ENCODE measurements at places on chromosomes 13 and 19.

- DNase-seq: no peak
These were observed 24.2 kb upstream of the SLC46A3 start for GRCh38 chr13:28743020-28743419.

DNA sequence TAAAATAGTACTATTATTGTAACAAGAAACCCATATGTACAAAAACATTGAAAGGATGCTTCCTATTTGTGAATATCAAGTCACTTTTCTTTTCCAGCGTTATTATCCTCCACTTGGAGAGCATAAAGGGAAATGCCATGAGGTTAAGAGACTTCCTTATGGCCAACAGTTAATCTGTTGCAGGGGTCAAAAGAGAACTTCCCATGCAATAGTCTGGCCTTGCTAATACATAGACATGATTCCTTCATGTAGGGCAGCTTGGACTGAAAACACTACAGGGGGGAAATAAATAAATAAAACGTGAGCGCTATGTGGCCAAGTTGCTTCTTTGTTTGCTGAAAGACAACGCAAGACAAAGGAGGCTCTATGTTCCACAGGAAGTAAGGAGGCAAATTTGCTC is 269.1 kb upstream of the EDNRB start:
- DNase-seq: no peak

DNA sequence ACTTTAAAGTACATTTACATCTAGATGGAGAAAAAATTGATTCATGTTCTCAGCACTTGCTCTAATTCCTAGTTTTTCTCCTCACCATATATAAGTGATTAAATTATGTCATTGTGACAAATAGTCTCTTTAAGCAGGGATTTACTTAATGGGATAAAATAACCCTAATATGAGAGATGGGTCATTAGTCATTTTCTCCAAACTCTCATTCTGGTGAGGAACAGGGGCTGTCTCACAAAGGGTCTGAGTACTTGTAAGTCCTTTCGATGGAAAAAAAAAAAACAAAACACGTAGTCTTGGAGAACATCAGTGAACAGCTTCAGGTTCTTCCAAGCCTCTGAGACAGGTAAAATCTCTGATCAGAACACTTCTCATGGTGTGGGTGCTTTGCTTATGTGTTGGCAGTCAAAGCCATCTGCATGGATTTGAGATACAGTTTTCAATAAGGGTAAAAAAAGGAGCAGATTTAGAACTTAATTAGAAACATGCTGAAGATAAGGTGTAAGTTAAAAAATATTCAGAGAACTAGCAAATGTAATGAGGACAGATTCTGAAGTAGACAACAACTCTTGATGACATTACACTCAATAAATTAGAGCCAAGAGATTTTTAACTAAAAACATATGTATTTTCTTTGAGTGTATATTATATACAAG is 1668.9 kb upstream of the MIR17HG start:
- DNase-seq: no peak

GRCh38 chr19:41936416-41936850 is 8.2 kb upstream of the ERFL start:
- no peak for DNase-seq

DNA sequence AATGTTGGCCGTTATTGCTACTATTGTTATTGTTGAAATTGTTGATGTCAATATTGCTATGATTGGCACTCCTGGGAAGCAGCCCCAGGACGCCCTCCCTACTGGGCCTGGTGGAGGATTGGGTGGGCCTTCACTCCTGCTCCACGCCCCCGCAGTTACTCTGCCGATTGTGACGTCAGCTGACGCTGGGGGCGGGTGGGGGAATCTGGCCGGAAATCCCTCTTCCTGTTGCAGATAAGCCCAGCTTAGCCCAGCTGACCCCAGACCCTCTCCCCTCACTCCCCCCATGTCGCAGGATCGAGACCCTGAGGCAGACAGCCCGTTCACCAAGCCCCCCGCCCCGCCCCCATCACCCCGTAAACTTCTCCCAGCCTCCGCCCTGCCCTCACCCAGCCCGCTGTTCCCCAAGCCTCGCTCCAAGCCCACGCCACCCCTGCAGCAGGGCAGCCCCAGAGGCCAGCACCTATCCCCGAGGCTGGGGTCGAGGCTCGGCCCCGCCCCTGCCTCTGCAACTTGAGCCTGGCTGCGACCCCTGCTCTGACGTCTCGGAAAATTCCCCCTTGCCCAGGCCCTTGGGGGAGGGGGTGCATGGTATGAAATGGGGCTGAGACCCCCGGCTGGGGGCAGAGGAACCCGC is at the start of gene ETV2:
TSS of gene ETV2 (plus strand) at position 231 of the 637 bp plus-strand sequence. CDS start 716 bp downstream, outside the sequence.
- no peak for DNase-seq

- DNase-seq: no peak
These were observed 5.0 kb downstream of the PVR start for GRCh38 chr19:44648631-44649251.

GRCh38 chr19:42170715-42171114 is 38.5 kb upstream of the POU2F2 start:
- DNase-seq: no peak

DNA sequence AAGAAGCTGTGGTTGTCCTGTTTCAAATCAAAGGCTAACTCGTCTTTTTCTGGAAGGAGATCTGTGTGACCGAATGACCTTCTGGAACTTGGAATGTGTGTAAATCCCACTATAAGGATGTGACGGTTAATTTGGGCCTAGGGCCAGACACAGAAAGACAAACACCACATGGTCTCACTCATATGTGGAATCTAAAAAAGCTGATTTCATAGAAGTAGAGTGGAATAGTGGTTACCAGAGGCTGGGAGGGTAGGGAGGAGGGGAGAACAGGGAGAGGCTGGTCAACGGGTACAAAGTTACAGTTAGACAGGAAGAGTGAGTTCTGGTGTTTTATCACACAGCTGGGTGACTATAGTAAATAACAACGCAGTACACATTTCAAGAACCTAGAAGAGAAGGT is 39.3 kb upstream of the RGCC start:
- no peak for DNase-seq

- no peak for DNase-seq
These were observed 56.1 kb downstream of the PSPC1 start for GRCh38 chr13:19726611-19727010.

DNA sequence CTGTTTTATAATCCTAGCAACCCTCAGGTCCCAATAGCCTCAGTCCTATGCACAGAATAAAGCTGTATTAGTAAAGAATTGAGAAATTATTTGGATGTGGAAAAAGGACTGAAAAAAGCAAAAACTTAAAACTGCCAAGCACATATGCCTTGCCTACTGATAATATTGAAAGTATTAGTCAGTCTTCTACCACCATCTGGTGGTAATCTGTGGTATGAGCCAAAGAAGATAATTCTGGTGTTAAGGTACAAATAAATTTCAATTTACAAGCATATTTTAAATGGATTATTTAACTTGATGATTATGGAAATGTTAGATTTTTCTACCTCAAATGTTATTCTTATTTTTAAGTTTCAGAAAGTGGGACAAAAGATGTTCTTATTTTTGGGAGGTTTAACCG is 460.3 kb upstream of the KLHL1 start:
- no peak for DNase-seq

DNA sequence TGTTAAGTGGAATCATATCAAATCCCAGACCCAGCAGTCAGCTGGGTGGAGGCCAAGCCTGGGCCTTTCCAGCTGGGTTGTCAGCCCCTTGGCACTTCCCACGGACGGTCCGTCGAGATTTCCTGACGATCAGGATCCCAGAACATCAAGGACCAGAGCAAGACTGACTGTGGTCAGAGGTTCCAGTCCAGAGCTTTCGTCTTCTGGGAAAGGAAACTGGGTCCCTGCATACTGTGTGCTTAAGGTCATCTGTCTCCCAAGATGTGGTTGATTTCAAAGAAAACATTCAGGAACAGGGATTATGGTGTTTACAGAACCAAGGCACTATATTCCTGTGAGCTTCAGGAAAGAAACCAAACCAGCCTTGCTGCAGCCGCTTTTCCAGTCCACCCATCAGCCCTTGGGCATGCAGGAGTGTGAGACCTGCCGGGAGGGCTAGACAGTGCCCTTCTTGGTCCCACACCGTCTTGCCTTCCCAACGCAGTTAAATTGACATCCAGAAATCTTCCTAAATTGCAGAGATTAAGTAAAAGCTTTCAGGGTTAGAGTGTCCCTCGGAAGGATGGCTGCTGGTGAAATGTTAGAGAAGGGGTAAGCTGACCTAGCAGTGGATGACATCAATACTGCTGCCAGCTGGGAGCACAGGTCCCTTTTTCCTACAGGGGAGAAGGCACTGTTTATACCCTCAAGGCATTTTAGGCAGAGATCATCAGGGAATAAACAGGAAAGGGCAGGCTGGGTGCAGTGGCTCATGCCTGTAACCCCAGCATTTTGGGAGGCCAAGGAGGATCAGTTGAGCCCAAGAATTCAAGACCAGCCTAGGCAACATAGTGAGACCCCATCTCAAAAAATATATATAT is 5.0 kb upstream of the C19orf33 start:
- DNase-seq: no peak

DNA sequence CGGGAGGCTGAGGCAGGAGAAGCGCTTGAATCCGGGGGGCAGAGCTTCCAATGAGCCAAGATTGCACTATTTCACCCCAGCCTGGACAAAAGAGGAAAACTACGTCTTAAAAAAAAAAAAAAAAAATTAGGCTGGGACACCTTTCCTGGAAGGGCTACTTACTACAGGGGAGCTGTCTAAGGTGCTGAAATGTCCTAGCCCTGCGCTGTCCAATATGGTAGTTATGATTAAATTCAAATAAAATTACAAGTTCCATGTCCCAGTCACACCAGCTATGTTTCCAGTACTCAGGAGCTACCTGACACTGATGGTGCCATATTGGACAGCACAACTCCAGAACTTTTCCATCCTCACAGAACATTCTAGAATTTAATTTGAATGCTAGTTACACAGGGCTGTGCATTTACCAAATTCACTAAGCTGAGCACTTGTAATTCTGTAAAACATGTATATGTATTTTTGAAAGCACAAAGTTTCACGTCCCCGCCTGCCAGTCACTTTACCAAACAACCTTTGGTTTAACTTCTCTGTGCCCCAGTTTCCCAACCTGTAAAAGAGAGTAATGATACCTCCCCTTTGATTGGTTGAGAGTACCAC is 9.2 kb upstream of the ZSCAN22 start:
- no peak for DNase-seq

DNA sequence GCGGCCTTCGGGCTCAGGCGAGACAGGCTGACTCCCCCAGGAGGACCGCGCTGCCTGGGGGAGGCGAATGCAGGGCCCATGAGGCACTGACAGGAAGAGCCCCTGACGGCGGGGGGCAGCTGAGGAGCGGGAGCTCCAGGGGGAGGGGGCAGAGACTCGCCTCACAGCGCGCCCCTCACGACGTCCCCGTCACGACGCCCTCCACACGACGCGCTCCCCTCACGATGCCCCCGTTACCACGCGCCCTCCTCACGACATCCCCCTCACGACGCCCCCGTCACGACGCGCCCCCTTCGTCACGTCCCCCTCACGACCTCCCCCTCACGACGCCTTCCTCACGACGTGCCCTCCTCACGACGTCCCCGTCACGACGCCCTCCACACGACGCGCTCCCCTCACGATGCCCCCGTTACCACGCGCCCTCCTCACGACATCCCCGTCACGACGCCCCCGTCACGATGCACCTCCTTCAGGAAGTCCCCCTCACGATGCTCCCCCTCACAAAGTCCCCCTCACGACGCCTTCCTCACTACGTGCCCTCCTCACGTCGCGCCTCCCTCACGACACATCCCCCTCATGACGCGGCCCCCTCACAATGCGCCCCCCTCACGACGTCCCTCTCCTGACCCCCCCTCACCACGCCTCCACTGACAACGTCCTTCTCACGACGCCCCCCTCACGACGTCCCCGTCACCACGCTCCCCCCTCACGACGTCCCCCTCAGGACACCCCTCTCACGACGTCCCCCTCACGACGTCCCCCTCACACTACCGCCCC is 99.6 kb downstream of the ING1 start:
- no peak for DNase-seq

- DNase-seq: no peak
These were observed 33.4 kb downstream of the COG6 start for GRCh38 chr13:39688699-39689405.

GRCh38 chr13:44011036-44011435 is 131.3 kb downstream of the LACC1 start:
- DNase-seq: no peak

- DNase-seq: no peak
These were observed 734.6 kb upstream of the SLITRK1 start for GRCh38 chr13:84616864-84617263.

- DNase-seq: no peak
These were observed 2.3 kb downstream of the ANO8 start for GRCh38 chr19:17332360-17332676.

DNA sequence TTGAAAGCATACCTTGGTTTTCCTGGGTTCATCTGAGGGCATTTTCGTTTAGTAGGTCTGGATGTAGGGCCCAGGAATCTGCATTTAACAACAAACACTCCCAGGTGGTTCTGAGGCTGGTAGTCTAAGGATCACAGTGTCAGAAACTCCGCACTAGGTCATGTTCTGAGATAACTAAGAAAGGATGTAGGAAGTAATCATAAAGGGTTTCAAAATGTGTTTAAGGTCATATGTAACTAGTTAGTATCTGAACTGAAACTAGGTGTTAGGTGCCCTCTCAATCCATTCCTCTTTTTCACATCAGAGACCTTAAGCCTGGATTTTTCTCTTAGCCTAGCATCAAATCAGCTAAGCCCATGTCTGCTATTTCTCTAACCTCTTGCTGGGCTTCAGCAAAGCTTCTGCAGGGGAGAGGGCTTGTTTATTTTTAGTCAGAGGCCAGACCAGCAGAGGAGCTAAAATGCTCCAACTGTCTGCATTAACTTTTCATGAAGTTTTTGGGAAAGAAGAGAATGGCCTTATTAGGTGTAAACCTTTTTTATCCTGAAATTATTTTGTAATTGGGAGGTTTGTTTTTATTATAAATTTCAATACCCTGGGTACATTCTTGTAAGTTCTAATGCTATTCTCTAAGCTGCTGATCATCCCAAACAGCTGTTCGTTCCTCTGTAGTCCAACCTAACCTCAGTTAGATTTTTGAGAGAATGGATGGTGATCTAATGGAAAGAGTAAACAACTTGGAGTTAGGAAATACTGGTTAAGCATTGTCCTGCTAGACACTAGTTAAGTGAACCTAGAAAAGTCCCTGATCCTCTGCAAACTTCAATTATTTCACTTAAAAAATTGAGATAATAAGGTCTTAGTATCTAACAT is 262.8 kb upstream of the RFC3 start:
- DNase-seq: no peak

DNA sequence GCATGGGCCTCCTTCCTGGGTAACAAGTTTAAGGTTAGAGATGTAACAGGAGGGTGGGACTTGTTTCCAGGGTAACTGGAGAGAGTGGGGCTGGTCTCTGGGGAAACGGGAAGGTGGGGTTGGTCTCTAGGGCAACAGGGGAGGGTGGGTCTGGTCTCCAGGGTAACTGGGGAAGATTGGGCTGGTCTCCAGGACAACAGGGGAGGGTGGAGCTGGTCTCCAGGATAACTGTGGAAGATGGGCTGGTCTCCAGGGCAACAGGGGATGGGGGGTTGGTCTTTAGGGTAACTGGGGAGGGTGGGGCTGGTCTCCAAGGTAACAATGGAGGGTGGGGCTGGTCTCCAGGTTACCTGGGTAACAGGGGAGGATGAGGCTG is 36.5 kb downstream of the SPTBN4 start:
- DNase-seq: peak; percentile 23

DNA sequence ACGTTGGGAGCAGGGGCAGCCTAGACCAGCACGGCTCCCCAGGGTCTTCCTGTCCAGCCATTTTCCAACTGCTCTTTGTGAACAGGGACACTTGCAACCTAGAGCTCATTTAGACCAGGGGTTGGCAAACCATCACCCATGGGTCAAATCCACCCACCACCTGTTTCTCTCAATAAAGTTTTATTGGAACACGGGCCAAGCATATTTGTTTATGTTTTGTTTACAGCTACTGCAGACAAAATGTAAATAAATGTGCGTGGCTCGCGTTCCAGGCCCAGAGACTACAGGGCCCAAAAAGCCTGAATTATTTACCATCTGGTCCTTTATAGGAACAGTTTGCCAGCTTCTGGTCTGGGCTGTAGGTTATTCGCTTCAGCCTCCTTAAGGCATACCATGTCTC is 13.3 kb upstream of the EMC10 start:
- no peak for DNase-seq
